ENCODE measurements at places on chromosomes 3 and 15.

DNA sequence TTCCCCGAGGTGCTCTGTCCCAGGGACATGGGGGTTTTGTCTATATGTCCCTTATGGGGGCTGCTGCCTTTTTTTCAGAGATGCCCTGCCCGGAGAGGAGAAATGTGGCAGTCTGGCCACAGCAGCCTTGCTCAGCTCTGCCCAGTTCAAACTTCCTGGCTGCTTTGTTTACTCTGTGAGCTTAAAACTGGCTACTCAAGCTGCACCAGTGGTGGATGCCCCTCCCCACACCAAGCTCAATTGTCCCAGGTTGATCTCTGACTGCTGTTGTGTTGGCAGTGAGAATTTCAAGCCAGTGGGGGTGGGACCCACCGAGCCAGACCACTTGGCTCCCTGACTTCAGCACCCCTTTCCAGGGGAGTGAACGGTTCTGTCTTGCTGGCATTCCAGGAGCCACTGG is 188.9 kb downstream of the STXBP5L start:
- DNase-seq: no peak

DNA sequence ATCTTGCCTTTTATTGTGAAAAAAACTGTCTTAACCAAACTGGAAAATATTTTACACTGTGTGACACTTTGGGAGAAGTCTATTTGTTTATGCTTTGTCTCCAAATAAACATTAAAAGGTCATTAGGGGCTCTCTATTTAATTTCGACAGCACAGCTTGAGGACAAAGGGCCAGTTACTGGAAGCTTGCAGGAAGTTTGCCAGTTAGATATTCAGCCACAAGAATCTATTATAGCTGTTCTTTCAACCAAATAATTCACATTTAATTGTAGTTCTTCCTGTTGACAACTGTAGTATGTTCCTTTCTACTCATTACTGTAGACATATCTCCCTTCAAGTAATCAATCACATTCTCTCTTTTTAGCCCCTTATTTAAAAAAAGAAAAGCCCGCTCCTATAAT is 6.1 kb downstream of the CP start:
- no peak for DNase-seq

DNA sequence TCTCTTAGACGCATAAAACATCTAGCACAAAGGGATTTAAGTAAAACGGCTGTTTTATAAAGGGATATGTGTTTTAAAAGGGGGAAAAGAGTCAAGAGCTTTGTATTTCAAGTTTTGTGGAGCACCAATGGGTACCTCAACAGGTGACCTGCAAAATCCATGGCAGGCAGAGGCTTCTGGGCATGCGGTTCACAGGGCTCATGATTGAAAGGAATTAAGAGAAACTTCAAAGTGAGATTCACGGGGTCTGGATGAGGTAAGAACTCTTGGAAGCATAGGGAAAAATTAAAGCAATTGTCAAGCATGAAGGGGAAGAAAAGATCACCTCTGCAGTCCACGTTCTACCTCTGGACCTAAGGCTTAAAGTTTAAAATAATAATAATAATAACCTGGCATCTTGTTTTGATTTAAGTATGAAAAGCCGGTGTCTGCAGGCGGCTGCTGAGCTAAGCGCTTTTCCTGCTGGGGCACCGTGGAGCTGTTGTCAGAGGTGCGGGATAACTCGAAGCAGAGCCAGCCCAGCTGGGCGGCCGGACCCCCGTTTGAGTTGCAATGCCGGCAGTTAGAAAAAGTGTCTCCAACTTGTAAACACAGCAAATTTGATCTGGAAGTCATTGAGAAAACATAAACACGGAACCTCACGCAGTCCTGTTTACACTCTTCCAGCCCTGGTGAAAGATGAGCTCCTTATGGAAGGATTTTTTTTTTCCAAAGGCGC is 40.5 kb downstream of the HES1 start:
- no peak for DNase-seq

DNA sequence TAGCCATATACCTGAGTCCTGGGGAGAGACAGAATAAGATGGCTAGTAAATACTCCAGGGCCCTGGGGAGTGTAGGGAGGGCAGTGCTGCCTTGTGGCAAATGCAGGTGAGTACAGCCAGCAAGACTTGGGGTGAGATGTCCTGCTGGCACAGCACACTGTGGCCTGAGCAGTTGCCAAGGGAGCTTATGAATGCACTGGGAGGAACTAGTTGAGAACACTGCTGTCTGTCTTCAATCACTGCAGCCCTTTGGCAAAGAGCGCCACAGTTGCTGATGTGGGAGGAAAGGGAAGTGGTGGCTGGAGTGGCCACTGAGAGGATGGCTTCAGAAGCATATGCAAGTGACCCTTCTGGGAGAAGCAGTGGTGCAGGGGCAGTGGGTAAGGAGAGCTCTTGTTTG is 264.6 kb downstream of the RORA start:
- no peak for DNase-seq

DNA sequence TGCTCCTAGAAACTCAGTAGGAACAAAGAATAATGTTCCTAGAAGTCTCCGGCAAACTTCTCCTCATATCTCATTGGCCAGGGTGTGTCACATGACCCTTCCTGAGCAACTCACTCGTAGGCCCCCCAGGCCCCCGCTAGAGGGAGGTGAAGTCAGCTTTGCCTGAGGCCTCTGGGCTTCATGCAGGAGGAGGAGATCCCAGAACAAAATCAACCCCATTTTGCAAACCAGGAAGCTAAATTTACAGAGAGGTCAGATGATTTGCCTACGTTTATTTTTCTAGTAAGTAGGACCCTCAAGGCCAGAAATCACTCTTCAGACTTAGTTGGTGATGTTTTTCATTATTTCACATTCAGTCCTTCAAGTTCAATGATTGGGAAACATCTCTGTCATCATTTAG is 99.1 kb downstream of the SSR3 start:
- no peak for DNase-seq

All from HEK293T (cell line).